ENCODE measurements at places on chromosomes 12 and 14.

- no peak for DNase-seq
Observed at GRCh38 chr12:71900091-71900490, 38.6 kb upstream of the TPH2 start.

DNA sequence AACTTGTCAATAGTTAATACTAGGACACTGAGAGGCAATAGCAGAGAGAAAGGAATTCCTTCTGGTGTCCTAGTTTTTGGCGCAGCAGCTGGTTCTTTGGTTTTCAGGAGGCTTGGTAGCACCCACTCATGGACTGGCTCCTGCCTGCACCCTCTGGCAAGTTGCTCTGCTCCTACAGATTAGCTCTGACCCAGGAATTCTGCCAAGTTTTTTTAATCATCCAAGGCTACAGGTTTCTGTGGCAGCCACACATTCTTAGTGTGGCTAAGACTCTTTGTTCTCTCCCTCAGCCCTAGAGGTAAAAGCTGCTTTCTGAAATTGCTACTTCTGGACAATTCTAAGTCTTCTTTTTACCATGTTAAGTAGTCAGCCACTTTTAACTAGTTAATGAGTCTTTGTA is 72.0 kb upstream of the FKBP4 start:
- no peak for DNase-seq

- no peak for DNase-seq
Observed at GRCh38 chr12:12797794-12798152, 12.3 kb downstream of the APOLD1 start.

DNA sequence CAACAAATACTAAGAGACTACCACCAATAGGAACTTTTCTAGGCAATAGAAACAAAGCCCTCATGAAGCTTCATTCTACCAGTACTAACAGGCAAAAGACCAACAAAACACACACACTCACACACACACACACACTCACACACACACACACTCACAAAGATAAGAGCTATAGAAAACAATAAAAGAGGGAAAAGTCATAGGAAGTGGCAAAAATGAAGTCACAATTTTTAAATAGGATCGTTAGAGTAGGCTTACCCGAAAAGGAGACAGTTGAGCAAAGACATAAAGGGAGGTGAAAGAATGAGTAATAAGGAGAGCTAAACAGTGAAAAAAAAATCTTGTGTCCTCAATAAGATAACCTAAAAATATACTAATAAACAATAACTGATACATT is 66.5 kb downstream of the C2CD5 start:
- no peak for DNase-seq

DNA sequence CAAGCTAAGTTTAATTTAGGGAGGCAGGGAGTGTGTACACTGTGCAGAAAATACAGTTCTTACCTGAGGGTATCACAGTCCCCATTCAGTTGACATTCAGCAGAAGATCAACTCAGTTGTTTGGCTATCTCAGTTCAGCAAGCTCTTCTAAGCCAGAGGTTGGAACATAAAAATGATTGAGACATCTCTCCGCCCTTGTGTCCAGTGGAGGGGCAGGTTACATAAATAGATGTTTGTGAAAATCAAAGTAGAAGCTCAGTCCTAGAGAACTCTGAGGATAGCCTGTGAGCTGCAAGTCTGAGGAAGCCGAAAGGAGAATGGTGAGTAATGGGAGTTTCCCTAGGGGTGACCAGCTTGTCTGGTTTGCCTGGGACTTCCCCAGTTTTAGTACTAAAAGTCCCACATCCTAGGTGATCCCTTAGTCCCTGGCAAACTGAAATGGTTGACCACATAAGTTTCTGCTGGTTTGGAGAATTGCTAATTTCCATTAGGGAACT is 251.4 kb upstream of the ATP2B1 start:
- DNase-seq = no peak

DNA sequence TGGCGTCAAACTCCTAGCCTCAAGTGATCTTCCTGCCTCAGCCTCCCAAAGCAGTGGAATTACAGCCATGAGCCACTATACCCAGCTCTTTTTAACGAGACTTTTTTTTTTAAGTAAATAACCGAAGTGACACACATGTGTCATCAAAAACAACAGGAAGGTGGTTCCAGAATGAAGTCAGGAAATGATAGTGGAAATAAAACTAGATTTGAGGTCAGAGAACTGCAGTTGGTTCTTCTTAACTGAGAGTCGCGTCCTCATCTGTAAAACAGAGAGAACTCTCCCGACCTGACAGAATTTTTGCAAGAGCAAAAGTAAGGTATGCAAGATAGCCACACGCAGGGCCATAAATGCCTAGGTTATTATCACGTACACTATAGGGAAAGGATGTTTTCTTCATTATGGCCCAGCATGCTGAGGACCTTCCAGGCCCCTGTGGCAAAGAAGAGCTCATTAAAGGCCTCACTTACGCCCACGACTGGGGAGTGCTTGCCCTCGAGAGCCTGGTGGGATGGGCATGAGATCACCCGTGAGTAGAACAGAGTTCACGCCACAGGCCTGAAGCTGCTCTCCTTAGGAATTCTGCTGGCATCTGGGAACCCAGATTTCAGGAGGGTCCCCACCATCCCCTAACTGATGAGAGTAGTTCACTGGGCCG is 67.2 kb downstream of the SCARB1 start:
- no peak for DNase-seq

GRCh38 chr12:117344716-117345115 is 16.7 kb downstream of the NOS1 start:
- no peak for DNase-seq

GRCh38 chr12:17778242-17778641 is 311.8 kb downstream of the RERGL start:
- DNase-seq = no peak

DNA sequence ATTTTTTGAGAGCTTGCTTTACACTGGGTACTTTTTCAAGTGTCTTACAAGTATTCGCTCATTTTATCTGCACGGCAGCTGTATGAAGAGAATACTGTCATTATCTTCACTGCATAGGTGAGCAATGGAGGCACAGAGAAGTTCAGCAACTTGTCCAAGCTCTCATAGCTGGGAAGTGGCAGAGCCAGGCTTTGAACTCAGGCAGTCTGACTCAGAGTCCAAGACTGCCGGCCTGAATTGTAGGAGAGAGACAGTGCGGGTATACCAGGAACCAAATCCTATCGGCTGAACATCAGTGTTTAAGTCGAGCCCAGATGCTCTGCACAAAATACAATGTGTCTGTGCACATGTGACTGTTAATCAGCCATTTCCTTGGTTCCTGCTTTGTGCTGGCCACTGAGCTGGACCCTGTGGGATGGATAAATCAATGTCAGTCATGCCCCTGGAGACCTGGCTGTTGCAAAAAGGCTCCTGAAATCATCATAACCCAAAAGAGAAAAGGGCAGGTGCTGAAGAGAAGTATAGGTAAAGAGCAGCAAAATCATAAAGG is 474.6 kb downstream of the DPF3 start:
- DNase-seq = no peak

- no peak for DNase-seq
Observed at GRCh38 chr14:61290701-61291100, 9.6 kb upstream of the TMEM30B start.

DNA sequence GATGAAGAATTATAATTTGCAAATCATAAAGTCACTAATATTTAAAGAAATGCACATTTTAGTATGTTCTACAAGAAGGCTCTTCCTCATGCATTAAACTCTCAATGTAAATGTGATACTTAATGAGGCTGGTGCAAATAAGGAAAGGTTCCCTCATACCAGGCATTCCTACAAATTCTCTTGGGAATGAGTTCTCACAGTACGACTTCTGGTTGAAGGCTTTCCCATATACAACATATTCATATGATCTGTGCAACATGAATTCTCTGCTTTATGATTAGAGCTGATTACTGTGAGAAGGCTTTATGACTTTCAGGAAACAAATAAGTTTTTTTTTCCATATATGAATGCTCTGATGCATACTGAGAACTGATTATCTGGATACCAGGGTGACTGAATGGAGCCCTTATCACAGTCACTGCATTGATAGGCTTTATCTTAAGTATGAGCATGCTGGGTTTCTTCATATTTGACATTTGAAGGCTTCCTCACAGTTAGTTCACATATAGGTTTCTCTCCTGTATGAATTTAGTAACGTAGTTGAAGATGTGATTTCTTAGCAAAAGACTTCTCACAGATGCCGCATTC is 293.9 kb downstream of the RAD51B start:
- DNase-seq = no peak

GRCh38 chr12:105740970-105741725 is 397.6 kb downstream of the NUAK1 start:
- no peak for DNase-seq

DNA sequence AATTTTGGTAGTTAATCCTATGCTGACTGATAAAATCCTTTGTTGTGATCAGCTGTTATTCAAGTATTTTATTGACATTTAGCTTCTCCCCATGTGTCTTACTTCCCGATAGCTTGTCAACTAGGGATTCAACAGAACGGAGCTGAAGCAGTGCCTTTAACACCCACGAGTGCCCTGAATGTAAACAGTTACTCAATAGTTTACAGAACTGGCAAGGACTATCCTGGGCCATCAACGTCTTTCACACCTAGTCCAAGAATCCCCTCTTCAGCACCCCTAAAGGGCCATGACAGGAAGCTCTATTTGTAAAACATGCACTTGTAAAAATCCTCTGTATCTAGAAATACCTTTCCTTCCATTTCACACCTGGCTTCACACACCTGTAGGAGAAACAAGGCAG is 45.3 kb downstream of the SETD3 start:
- DNase-seq = no peak

DNA sequence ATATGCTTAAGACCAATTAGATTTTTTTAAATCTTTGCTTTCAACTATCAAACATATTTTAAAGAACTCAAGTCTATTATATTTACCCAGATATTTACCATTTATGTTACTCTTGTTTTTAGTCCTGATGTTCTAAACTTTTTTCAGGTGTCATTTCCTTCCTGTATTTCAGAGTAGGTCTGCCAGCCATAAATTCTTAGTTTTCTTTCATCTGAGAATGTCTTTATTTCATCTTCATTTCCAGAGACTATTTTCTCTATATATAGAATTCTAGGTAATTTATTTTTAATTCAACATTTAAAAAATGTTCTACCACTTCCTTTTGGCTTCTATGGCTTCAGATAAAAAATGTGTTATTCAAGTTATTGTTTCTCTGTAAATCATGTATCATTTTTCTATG is 218.2 kb upstream of the AMIGO2 start:
- DNase-seq = no peak
